ENCODE measurements at places on chromosomes 5 and 9.

- DNase-seq = no peak
These were observed 13.8 kb downstream of the SH3PXD2B start for GRCh38 chr5:172440486-172440885.

DNA sequence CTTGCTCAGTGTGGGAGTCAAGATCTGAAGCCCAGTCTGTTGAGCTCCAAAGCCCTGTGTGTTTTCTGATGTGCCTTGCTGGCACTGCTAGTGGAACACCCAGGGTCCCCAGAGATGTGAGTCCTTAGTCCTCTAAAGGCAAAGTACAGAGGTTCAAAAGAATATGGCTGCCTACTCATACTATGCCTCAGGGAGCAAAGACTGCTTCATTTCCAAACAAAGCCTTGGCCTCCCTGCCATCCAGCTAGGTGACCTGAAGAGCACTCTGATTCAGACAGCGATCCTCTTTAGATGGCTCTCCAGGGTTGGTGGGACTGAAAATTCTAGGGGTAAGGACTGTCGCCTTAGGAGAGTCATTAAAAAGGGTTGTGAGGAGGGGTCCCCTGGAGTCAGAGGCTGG, 2.0 kb downstream of the PRLR start:
- no peak for DNase-seq

DNA sequence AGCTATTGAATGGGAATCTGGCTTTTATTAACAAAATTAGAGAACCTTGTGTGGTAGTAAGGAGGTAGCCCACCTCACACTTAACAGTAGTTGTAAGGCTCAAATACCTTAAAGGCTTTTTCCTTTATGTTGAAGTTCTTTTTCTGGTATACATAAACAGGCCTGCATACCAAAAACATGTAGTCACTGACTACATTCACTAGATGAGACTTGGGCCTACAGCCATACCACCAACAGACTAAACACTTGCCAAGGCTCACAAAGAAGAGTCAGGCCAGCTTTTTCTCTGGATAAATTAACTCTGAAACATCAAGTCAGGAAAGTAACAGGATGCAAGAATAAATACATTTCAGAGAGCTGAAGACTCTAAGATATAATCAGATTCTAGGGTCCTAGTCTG, 78.6 kb upstream of the MPDZ start:
- DNase-seq = no peak

GRCh38 chr5:171578049-171578828, 158.8 kb downstream of the FGF18 start:
- no peak for DNase-seq

DNA sequence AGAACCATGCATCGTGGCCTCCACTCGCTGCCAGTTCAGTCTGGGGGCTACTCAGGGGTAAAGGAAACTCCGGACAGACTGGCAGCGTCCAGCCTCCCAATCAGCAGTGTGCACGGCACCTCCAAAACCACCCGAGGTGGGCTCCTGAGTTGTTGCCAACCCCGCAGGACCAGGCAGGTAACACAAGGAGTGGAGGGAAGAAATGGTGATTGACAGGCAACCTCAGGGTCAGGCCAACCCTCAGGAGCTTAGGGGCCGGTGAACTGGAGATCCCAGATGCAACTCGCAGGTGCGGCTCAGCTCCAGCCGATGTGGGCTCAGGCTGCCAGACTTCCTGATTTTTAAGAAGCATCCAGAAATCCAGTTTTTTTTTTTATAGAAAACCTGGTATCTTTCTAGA, 37.3 kb upstream of the AKNA start:
- no peak for DNase-seq

Measured in activated CD8-positive, alpha-beta memory T cell treated with anti-CD3 and anti-CD28 coated beads for 1 hour (primary cell).